ENCODE measurements at places on chromosomes 7 and 10.

- DNase-seq, result no peak
These were observed 106.3 kb downstream of the WNT2 start for GRCh38 chr7:117216436-117217069.

- DNase-seq, result no peak
These were observed 5.9 kb downstream of the TTYH3 start for GRCh38 chr7:2637505-2638223.

- no peak for DNase-seq
These were observed 281 bp upstream of the EXOC6 start for GRCh38 chr10:92848037-92848440.

DNA sequence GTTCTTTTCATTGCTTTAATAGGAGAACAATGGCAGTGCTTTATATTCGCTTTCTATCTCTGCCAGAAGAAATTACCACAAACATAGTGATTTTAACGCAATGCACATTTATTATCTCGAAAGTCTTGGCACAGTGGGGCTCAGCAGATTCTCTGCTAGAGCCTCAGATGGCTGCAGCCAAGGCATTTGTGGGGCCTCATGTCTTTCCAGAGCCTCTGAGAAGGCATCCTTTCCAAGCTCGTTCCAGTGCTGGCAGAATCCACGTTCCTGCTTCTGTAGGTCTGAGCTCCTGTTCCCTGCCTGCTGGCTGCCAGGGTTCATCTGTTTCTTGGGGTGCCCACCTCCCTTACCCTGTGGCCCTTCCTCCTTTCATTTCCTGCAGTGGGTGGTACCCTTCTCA is 60.2 kb downstream of the LRRC18 start:
- no peak for DNase-seq

GRCh38 chr7:73715648-73716317 is 3.7 kb downstream of the STX1A start:
- DNase-seq, result no peak

GRCh38 chr7:157532068-157532467 is 195.3 kb downstream of the DNAJB6 start:
- DNase-seq, result no peak

DNA sequence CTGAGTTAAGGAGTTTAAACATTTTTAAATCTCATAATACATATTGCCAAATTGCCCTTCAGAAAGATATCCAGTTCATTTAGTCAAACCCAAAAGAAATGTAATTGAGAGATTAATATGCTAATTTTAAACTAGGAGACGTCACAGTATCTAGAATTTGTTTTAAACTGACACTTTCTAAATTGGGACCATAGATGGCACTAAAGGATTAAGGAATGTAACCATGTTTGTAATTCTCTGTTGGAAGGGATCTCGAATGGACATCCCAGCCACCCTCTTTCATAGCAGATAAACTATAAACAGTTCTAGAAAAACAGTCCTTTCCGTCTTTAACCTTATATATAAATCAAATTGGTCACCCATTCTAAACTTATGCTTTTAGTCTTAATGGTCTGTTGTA is 30.0 kb upstream of the SAMD9L start:
- no peak for DNase-seq

- no peak for DNase-seq
These were observed 79.3 kb upstream of the CPXM2 start for GRCh38 chr10:123970927-123971286.

- DNase-seq, result no peak
These were observed 13.2 kb upstream of the TAS2R60 start for GRCh38 chr7:143429770-143430698.

DNA sequence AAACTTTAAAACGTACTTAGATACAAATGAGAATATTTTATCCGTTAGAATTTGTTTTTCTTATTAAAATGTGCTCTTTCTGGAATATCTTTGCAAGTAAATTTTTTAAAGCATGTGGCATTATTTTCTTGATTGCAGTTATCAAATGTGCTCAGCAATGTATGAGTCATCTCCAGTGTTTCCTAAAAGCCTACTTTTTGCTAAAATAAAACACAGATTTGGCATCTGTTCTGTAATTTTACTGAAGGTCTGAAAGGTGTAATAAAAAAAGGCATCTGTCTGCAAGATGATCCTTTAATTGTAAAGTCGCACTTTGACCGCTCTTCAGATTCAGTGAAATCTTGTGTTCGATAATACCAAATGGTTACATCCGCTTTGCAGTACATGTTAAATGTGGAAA is 3.4 kb downstream of the GNAT3 start:
- DNase-seq, result no peak

GRCh38 chr7:11779864-11780674 is 51.9 kb downstream of the THSD7A start:
- no peak for DNase-seq

DNA sequence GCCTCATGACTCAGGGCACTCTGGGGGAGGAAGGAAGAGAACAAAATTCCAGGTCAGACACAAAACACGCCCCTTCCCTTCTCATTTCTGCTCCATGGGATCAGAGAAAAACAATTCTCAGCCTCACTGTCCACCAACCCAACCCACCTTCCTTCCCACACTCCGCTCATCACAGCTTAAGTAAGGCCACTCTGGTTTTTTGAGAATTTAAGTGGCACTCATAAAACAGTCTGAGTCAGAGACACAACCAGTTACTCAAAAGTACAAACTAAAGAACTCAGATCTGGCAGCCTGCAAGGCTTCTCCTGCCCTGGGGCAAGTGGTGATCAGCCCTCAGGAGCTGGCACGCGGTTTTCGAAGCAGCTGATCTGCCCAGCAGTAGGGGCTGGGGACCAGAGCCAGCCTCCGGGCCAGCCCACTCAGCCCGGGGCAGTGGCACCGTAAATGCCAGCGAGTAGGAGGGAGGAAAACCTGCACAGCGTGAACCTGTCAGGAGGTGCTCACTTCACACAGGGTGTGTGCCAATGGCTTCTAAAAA is 39.1 kb upstream of the ABLIM1 start:
- peak; percentile 11 for DNase-seq

DNA sequence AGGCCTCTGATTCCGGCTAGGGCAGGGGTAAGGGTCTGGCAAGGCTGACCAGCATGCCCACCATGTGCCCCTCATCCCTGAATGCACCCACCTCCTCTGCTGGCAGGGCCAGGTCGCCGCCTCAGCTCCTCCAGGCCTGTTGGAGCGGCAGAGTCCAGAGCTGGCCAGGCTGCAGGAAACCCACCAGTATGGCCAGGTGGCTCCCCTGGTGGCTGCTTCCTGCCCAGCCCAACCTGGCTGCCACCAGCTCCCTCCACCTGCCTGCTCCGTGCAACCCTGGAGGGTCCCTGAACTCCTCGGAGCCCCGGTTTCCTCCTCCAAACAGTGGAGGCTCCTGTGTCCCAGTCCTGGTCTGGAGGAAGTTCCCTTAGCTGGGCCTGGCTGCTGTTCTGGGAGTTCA is 39.6 kb downstream of the MICALL2 start:
- DNase-seq, result no peak

- DNase-seq, result no peak
These were observed 20.5 kb upstream of the VWDE start for GRCh38 chr7:12423997-12424745.

- no peak for DNase-seq
These were observed 16.3 kb upstream of the THSD7A start for GRCh38 chr7:11848251-11848650.

DNA sequence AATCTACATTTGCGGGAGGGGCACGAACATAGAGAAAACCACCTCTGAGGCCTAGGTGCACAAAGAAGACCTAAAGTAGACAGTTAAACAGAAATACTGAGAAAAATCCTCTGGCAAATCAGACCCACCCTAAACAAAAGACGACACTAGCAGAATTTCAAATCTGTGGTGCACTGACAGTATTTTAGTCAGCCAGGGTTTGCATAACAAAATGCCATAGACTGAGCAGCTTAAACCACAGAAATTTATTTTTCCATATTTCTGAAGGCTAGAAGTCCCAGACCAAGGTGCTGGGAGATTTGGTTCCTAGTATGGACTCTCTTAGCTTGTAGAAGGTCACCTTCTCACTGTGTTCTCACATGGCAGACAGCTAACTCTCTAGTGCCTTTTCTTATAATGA is 26.3 kb downstream of the IPMK start:
- no peak for DNase-seq

DNA sequence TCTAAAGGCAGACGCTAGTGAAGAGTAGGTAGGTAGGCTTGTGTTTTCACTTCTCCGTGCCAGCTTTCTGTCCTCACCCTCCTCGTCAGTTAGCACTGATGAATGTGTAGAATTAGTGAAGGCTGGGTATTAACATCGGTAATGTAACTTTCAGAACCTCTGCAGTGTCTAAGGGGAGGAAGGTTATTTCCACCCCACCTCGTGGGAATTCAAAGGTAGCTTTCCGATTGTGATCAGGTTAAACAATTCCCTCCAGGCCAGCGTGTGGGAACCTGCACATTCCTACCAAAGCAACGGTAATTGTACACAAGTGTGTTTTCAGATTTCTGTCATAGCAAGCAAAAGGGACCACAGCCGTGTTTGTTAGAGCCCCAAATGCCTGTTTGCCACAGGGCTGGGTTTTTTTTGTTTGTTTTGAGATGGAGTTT is 405.0 kb upstream of the GALNT17 start:
- no peak for DNase-seq

DNA sequence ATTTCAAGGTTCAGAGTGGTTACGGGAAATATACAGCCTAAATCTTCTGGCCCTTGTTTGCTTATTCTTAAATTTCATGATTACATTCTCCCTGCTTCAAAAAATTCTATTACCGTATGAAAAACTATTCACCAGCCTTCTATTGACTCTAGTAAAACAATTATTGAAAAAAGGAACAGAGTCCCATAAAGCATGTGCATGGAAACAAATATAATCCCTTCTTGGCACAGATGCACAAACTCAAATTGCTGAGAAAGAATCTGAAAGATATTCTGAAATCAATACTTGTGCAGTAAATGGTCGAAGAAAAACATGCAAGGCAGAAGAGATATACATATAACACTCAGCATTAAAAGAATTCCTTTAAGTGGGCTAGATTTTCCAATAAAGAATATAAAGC is 83.6 kb downstream of the LRRN3 start:
- DNase-seq, result no peak

DNA sequence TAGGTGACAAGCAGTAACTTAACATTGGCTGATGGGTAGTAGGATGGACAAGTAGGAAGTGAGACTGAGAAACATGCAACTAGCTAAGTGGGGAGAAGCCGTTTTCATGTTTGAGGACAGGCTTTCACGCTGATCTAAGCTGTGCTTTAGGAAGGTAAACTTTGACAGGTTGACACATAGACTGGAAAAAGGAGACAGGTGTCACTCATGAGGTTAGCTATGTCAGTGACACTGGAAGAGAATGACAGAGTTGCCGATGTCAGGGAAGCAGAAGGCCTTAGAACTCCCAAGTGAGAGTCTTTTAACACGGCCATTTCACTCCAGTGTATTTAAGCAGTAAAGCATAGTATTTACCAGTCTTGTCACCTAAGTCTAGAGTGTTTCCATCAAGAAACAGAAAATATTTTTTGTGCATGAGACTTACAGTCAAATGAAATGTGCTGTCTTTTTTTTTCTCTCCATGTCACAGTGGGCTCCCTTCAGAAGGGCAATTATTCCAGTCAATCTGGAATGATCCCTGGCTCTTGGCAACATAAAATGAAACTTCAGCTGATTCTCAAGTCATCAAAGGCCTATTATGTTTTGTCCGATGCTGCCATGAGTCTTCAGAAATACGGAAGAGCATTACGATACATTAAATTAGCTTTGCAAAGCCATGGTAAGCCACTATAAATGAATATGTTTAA is 20.6 kb downstream of the EDRF1 start:
- no peak for DNase-seq

All from caudate nucleus (tissue), 63 donors.